HepG2 (cell line): ENCODE measurements at places on chromosomes 7 and 10. TPM values are rescaled to one million over a fixed set of nuclear protein-coding genes. Genes with fewer than 3 reads are reported as not detected.

- no peak for DNase-seq
Observed at GRCh38 chr10:14405076-14406065, 74.6 kb upstream of the FRMD4A start.

DNA sequence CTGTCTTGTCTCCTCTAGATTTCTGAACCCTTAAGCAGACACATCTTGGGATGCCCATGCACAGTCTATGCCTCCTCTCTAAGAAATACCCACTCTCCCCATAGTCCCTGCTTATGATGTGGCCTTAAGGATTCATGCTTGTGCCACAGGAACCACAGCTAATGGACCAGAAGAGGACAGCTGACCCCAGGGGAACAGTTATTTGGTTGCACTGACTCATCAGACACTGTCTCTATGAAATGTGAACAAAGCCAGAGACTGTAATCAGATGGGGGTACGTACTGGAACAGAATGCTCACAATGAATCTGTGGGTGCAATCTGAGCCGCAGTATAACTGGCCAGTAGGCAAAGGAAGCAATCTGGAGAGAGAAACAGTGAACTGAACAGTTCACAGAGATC lies 121.9 kb downstream of the USP6NL start:
- DNase-seq: no peak

SPDYE5 gene
- total RNA-seq: not detected in 2 replicates

DNA sequence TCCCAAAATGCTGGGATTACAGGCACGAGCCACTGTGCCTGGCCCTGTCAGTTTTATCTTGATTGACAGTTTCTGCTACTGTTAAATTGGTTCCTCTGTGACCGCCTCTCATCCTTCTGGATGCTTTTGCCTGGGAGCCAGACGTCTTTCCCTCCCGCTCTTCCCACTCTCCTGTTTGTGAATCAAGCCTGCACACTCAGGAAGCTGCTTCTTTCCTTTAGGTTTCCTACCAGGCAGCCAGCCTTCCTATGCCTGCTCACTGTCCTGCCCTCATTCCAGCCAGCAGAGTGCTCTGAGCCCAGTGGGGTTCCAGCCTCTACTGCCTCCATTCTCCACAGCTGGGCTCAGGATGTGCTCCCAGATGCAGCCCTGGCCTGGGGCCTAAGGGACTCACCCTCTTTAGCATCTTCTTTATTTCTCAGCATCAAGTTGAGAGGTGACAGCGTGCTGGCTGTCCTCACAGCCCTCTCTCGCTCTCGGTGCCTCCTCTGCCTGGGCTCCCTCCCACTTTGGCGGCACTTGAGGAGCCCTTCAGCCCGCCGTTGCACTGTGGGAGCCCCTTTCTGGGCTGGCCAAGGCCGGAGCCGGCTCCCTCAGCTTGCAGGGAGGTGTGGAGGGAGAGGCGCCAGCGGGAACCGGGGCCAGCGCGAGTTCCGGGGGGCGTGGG lies 5.1 kb downstream of the SH2D4B start:
- no peak for DNase-seq

SPDYE11 gene
- total RNA-seq: not detected in 2 replicates

DNA sequence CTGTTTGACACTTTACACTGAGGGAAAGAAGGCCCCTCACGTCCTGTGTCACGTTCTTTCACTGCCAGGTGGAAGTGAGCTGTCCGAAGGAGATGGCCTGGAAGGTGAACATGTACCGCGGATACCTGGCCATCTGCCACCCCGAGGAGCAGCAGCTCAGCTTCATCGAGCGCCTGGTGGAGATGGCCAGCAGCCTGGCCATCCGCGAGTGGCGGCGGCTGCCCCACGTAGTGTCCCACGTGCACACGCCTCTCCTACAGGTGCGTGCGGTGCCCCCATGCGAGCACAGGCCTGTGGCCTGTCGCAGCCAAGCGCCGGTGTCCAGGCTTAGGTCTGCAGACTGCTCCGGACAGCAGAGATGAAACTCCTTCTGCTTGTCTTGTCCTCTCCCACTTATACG lies 103.4 kb downstream of the TRRAP start:
- no peak for DNase-seq

- DNase-seq: no peak
Observed at GRCh38 chr10:125370578-125370977, 210.2 kb upstream of the CTBP2 start.

GRCh38 chr7:106610996-106611886 lies 49.7 kb downstream of the CCDC71L start:
- DNase-seq: no peak

DNA sequence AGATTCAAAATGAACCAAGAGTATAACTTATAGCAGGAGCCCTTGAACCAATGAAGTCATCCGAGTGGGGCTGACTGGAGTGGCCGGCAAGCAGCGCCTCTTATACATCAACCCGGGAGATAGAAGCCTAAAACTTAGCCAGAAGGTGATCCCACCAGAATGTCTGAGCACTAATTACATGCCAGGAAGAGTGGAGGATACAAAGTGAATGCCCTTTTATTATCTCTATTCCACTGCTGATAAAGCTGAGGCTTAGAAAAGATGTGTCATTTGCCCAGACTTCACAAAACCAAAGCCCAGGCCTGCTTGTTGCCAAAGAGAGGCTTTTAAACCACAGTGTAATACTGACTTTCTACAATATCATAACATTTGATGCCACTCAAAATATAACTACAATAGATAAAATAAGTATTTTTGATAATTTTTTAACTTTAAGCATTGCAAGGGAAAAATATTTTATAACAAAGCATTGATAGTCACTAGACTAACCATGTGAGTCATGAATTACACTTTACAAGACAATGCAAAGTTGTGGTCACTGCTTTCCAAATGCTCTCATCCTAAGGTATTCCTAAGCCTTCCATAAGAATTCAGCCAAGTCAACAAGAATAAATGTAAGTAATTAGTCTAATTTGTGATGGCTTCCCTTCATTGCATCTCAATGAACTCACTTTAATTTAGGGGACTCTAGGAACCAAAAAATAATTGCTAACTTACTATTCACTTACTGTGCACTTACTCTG lies 58.6 kb upstream of the ARID5B start:
- DNase-seq: no peak

GRCh38 chr7:27220440-27220955 lies 20.6 kb upstream of the HOXA13 start:
- DNase-seq: no peak

METTL27 gene
- 1.2 and 2.0 TPM in 2 replicates for total RNA-seq

- DNase-seq: no peak
Observed at GRCh38 chr7:70113536-70113935, 515.3 kb downstream of the AUTS2 start.

DNA sequence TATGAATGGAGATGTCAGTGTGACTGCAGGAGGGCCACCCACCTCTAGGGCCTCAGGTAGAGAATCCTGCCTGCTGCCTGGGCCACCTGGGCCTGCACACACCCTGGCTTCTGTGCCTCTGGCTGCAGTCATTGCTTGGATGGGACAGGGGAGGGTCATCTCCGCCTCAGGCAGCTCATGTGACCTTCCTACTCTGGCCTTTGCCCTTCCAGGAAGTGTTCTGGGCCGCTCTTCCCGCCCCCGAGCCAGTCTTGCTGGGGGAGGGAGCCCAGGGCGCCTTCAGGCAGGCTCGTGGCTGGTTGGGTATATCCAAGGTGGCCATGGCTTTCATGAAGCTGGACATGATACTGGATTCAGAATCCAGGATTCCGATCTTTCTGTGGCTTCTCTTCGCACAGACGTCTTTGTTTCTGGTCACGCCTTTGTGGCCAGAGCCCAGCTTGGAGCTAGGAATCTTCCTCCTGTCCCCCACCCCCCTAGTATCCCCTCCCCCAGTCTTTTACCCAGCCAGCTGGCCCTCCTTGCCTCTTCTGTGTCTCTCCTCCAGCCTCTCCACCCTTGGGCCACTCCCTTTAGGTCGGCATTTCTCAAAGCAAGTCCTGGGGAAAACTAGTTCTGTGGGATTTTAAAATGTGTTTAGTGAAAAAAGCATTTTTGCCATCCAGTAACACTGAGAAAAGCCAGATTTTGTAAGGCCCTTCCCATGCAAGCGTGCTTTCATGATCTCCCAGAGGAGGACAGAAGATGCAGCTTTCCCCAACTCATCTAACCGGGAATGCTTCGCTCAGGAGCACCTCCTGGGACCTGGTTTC lies 119.6 kb downstream of the ZMIZ1 start:
- peak; percentile 78 for DNase-seq

DNA sequence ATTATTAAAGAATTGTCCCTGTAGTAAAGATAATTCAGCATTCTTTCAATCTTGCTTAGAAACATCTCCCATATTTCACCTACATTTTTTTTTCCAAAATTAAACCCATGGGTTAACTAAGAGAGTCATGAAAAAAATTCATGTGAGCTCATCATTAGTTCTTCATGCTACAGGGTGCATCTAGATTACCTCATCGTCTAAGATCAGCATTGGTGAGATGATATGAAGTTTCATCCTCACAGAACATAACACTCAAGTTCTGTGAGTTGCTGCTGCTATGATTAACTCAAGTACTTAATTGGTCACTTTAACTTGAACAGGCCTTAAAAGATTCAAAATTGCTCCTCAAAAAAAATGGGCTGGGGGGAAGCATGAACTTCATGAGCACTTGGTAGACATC lies 50.0 kb downstream of the RAB11FIP2 start:
- no peak for DNase-seq

- DNase-seq: no peak
Observed at GRCh38 chr10:97312897-97313296, 6.2 kb upstream of the FRAT1 start.

DNA sequence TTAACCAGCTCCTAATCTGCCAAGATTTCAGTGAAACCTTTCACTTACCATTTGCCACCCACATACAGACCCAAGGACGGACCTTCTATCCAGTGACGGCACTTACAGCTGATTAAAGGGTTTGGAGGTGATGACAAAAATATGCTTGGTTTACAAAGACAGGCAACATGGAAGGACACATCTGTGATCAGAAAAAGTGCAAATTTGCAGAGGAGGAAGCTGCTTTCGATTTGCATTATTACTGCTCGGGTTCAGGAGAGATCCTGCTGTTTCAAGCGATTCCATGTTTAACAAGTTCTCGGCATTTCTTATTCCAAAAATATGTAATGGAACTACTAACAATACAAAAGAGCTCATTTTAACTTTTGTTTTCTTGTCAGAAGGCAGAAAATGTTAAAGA lies 109.0 kb downstream of the JAZF1 start:
- no peak for DNase-seq

DNA sequence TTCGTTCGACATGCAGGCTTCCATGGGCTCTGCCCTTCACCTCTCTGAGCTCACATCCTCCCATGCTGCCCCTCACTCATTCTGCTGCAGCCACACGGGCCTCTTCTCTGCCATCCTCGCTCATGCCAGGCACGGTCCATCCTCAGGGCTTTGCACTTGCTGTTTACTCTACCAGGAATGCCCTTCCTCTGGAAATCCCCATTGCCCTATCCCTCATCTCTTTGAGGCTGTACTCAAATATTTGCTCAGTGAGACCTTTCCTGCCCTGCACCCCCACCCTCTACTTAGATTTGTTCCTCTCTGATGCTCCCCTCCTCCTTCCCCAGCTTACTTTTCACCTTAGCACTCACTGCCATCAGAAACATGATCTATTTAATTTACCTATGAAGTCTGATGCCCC lies 107.0 kb upstream of the ZNF716 start:
- no peak for DNase-seq

DNA sequence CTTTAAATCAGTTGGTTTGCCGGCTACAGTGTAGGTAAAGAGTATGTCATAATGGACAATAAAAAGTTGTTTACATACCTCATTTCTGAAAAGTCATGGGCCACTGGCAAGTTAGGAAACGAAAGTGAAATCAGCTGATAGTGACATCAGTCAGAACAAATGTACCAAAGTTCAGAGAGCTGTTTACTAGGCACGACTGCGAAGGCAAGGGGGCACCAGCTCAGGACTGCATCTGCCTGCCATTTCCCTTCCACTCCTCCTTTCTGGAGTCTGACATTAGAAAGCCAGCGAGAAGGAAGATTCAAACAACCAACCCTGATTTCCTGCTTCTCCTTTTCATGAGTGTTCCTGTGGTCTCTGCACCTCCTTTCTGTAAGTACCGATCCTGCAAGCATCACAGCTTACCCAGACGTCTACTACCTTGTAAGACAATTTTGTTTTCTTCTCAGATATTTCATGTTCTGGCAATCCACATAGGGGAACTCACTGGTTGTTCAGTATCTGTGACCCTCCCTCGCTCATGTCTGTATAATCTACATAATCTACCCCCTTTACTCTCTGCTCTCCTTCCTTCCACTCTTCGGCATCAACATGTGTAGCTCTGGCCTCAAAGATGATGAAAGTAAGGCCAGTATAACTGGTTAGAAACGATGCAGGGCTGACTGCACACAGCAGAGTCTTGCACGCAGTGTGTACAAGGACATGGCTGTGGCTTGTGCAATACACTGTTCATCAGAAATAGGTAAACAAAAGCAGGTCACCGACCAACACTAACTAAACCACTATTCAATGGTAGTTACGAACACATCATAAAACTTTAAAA lies at the start of gene TMEM140:
Gene TMEM140, plus strand, starts transcription at position 174 of the 823 bp plus-strand sequence. CDS start 16,370 bp downstream, outside the sequence.
- peak; percentile 94 for DNase-seq

DNA sequence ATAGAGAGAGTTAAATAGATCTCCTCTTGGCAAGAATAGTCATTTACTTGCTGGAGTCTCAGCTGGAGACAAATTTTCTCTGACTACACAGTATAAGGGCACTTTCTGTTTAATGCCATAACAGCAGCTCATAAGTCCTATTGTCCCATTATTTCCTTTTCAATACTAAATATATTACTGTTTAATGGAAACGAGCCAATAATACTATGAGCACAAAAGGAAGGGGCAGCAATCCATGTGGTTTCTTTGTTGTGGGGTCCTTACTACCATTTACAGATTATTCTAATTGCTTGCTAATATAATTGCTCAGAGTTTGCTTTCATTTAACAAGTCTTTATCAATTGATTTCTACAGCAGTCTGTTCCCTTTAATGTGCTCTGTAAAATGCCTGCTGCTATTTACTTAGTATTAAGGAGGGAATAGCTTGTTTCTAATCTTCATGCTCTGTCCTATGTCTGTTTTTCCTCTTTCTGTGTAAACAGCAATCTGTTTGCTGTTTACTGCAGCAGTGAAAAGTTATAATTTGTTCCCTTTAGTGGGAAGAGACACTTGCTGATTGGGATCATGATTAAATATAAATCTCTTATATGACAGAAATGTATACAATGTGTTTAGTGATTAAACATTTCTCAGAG lies 296.2 kb upstream of the SMIM30 start:
- DNase-seq: no peak

MINPP1 gene
- total RNA-seq: 28.0 and 53.7 TPM in 2 replicates

- no peak for DNase-seq
Observed at GRCh38 chr7:139358541-139359365, 941 bp upstream of the LUC7L2 start.

OPN1SW gene
- not detected in 2 replicates for total RNA-seq

SHH gene
- 1.7 and 1.9 TPM in 2 replicates for total RNA-seq

DNA sequence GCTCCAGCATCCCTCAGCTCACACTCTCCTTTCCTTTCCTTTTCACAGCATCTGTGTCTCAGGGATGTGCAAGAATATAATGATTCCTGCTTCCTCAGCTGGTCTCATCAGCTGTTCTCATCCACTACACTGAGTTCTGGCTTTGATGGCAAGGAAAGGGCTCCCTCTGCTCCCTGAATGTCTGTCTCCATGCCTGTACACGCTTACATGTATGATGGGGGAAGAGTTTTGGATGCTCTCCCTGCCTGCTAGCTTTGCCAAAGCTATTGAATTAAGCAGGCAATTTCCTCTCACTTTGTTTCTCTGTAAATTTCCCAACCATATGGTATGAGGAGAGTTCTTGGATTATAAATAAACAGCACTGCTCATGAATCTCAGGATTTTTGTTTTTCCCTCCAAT lies 254.5 kb downstream of the SORCS3 start:
- DNase-seq: no peak

SUN3 gene
- not detected in 2 replicates for total RNA-seq

GRCh38 chr10:43890124-43890523 lies 241.4 kb upstream of the ZNF32 start:
- no peak for DNase-seq

GPR22 gene
- not detected in 2 replicates for total RNA-seq

VAX1 gene
- total RNA-seq: not detected in 2 replicates

GRCh38 chr10:1477578-1477977 lies 259.7 kb downstream of the ADARB2 start:
- DNase-seq: no peak
